Smooth muscle cell of the umbilical artery (primary cell): ENCODE measurements at places on chromosomes 2 and 18. TPM values are rescaled to one million over a fixed set of nuclear protein-coding genes. Genes with fewer than 3 reads are reported as not detected.

PLGLB2 gene
- 0.30 and 2.1 TPM in 2 replicates for total RNA-seq

NAT8 gene
- not detected in 2 replicates for total RNA-seq

CRYGC gene
- total RNA-seq = not detected in 2 replicates

DES gene
- total RNA-seq = 5.3 and 6.1 TPM in 2 replicates

HRH4 gene
- 0.05 and 0.30 TPM in 2 replicates for total RNA-seq

CD28 gene
- total RNA-seq = under 0.01 TPM in 2 replicates

OSR1 gene
- 1.2 and 1.8 TPM in 2 replicates for total RNA-seq

RAB1A gene
- total RNA-seq = 127 and 178 TPM in 2 replicates

RAB17 gene
- total RNA-seq = 0.59 and 0.60 TPM in 2 replicates

SLC16A14 gene
- 0.37 and 0.59 TPM in 2 replicates for total RNA-seq

TNFAIP6 gene
- total RNA-seq = 2.3 and 41.6 TPM in 2 replicates

LYG1 gene
- total RNA-seq = 0.14 TPM in 1 of 2 replicates, not detected in the other

GDF7 gene
- under 0.01 and 0.05 TPM in 2 replicates for total RNA-seq

ANKRD36C gene
- 33.3 and 66.2 TPM in 2 replicates for total RNA-seq

THAP4 gene
- total RNA-seq = 22.3 and 36.0 TPM in 2 replicates

TRIM54 gene
- total RNA-seq = not detected in 2 replicates
